ENCODE measurements at places on chromosomes 1 and 21.

DNA sequence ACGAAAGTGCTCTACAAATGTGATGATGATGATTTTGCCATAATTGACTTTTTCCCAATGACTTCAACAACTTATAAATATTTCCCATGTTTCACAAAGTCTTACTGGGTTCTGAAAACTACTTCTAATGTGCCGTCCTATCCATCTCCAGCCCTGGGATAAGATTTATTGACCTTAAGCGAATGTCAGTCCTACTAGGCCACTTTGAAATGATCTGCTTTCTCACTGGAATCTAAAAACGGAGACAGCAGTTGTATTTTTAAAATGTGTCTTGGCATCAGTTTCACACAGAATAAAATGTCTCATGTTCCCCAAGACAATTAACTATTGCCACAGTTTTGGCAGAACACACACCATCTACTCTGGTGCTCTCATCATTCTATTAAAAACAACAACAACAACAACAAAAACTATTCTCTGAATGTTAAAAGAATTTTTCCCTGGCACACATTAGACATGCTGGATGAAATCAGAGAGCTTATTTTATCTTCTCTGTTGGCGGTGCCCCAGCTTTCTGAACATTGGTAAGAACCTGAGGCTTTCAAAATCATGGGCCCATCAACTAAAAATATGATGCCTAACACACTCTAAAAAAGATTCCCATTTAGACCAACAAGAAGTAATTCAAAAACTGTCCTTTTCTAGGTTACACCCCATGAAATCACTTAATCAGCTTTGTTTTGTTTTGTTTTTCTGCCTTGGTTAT, 23.1 kb upstream of the DNASE2B start:
- peak; percentile 37 for DNase-seq

- DNase-seq, result peak; percentile 27
Measured at GRCh38 chr1:143720087-143721023, 251.4 kb downstream of the FAM72C start.

DNA sequence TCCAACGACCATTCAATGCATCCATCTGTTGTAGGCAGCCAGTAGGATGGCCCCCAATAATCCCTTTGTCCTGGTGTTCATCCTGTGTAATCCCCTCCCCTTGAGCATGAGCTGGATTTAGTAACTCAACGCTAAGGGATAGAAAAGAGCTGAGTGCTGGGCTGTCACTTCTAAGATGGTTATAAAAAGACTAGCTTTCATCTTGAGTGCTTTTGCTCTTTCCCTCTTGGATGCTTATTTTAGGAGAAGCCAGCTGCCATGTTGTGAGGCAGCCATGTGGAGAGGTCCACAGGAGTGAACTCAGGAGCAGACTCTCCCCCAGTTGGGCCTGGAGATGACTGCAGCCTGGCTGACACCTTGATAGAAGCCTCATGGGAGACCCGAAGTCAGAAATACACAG, 401.5 kb downstream of the VAV3 start:
- DNase-seq, result no peak

GRCh38 chr1:226491093-226491850, 57.3 kb upstream of the STUM start:
- DNase-seq, result no peak

DNA sequence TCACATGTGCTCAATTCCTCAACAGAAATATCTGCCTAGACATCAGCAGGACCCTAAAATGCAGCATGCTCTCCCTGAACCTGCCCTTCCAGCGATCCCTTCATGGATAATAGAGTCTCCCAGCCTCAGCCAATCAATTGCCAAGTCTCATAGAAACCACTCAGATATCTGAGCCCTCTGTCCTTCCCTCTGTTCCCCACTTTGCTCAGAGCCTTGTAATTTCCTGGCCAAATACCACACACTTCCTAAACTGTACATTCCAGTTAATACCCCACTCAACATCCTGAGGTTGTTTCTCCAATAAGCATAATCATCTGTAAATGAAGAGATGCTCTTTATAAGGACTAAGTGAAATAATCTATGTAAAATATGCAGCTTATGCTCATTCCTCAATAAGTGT, 59.3 kb upstream of the PTGFRN start:
- DNase-seq, result no peak

GRCh38 chr1:3169665-3170356, 100.8 kb downstream of the PRDM16 start:
- DNase-seq, result no peak

- DNase-seq, result no peak
Measured at GRCh38 chr1:118321840-118322239, 136.8 kb upstream of the SPAG17 start.

- DNase-seq, result peak; percentile 51
Measured at GRCh38 chr1:94542088-94542870, 720 bp upstream of the F3 start.

DNA sequence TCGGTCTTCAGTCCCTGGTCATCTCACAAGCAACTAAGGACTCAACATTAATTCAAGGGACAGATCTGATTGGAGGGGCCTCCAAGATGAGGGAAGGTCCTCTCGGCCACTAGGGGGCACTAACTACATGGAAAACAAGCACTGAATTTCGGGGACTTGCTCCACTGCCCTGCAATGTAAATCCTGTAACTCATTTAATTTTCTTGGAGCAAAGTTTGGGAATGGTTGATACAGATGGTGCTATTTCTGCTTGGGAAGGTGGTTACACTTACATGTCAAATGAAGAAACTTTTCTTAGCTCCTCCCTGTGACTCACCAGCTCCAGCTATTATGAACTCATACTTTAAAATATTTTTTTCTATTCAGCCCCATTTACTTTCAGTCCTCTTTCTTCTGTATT, 97.4 kb upstream of the KCNJ15 start:
- DNase-seq, result peak; percentile 89

DNA sequence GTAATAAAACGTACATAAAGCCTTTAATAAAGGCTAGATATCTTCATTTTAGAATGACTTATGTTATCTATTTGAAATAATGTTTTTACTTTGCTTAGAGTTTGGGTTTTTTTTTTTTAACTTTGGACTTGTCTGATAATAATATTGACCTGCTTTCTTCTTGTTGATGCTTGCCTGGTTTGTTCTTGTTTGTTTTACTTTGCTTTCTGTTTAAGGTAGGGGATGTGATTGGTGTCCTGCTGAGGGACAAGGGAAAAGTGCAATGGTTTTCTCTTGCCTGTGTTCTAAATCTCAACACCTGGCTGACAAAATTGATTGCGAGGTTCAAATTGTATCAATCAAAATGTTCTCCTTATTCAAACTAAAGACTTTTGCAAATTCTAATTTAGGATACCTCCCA, 2.2 kb upstream of the FH start:
- DNase-seq, result no peak

DNA sequence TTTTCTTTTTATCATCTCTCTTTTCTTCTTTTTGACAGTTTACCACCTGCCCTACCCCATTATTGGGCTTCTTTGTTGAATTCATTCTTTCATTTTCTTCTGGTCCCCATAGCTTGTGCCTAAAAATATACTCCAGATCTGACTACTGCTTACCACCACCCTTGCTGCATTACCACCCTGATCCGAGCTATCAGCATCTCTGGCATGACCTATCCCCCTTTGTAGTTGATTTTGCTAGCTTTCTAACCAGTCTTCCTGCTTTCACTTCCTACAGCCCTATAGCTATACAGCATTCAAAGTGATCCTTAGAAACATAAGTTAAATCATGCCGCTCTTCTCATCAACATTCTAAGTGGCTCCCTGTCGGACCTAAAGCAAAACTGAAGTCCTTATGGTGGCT, 59.4 kb upstream of the MPC2 start:
- DNase-seq, result no peak

DNA sequence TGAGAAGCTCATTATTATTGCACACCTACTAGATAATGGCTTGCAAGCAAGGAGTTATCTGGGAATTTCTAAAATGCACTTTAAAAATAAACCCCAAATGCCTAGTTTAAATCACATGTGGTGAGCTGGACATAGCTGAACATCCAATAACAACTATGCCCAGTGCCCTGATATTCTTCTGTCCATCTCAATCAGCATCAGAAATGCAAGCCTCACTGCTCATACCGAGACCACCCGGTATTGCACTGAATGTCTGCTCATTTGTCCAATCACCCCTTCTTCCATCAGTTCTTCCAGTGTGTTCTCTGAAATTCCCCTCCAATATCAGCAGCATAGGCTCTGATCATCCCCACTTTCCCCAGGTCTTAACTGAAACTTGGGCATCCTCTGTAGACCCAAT, 383.8 kb downstream of the DSCAM start:
- no peak for DNase-seq

DNA sequence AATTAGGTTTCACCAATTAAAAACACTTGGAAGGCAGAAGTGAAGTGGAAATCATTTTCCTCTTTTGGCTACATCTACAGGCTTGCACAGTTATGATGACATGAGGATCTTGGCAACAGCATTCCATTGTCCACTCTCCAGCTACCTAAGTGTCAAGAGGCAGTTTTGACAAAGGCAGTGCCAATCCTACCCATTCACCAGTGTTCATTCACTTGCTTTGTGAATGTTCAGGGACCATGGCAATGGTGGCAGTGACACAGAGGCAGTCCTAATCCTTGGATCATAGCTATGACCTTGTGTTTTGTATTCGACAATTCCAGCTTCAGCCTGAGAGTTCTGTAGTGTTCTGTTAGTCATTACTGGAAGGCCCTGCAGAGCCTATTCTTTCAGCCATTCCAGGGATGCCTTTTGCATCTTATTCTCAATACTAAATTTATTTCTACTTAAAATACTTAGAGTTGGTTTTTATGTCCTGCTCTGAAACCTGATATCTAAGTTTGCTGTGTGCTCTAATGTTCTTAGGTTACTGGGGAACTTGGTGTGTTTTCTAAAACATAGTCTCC, 36.7 kb downstream of the CRB1 start:
- DNase-seq, result no peak

GRCh38 chr21:33345751-33346238, 21.0 kb downstream of the IFNAR1 start:
- DNase-seq, result no peak

DNA sequence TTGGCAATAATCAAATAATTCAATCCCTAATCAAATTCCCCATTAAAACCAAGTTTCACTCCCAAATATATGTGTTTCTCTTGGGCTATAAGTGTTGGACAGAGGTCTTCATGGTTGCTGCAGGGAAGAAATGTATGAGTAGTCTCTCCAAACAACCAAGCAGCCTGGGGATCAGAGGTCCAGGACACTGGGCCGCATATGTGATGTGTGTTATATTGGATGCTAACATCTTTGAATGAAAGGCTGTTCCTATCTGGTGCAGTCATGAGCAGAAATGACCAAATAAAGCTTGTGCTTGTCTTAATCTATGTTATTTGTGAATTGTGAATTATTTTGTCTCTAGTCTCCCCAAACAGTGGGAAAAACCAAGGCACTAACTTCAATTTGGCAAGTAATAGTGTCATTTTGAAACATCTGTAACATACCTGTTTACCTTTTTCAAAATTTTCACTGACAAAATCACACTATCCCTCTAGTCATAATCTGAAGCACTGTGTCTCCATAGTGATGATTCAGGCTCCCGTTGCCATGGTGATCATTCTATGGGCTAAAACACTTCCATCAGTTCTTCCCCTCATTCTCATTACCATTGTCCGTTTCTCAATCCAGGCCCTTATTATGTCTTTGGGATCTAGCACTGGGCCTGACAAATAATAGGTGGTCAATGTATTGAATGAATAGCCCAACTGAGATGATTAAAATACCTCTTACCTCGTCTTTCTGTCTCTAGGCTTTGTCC, 12.5 kb upstream of the TADA1 start:
- no peak for DNase-seq

- DNase-seq, result no peak
Measured at GRCh38 chr1:114703242-114703641, 7.9 kb upstream of the AMPD1 start.

GRCh38 chr1:153368495-153368894, 6.9 kb downstream of the S100A12 start:
- no peak for DNase-seq

GRCh38 chr1:151336556-151336955, 9.3 kb upstream of the PI4KB start:
- no peak for DNase-seq

GRCh38 chr1:156656806-156657740, 15.2 kb downstream of the BCAN start:
- peak; percentile 62 for DNase-seq

DNA sequence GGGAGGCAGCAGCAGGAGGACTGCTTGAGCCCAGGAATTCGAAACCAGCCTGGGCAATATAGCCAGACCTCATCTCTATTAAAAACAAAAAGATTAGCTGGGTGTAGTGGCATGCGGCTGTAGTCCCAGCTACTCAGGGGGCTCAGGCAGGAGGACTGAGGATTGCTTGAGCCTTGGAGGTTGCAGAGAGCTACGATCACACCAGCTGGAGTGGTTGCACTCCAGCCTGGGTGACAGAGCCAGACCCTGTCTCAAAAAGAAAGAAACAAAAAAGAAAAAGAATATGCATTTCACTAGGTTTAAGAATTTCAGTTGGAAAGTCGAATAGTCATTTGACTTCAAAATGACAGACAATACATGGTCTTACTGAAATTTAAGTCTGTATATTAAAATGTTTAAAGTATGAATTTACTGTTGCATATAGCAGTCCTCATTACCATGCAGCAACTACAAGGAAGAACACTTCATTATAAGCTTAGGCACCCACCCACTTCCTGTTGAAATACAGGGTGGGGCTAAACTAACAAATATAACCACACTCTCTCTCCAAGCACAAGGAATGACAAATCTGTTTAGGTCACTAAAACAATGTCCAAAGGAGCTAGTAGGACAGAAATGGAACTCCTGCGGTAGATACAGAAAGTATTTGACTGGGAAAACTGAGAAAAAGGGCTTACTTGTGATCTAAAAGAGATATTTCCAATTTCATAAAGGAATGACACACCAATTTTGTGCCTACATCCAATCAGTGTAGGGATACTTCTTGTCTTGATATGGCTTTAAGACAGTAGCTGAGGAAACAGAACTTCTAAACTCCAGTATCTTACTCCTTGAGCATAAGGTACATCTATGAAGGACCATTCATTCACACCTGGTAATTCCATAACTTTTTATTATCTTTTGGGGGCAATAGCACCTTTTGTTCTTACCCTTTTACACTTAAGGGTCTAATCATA, 44.1 kb downstream of the GPR3 start:
- peak; percentile 58 for DNase-seq

- no peak for DNase-seq
Measured at GRCh38 chr1:89767618-89768017, 53.2 kb upstream of the LRRC8D start.

- DNase-seq, result peak; percentile 80
Measured at GRCh38 chr1:33180226-33180910, 1.5 kb downstream of the TRIM62 start.

DNA sequence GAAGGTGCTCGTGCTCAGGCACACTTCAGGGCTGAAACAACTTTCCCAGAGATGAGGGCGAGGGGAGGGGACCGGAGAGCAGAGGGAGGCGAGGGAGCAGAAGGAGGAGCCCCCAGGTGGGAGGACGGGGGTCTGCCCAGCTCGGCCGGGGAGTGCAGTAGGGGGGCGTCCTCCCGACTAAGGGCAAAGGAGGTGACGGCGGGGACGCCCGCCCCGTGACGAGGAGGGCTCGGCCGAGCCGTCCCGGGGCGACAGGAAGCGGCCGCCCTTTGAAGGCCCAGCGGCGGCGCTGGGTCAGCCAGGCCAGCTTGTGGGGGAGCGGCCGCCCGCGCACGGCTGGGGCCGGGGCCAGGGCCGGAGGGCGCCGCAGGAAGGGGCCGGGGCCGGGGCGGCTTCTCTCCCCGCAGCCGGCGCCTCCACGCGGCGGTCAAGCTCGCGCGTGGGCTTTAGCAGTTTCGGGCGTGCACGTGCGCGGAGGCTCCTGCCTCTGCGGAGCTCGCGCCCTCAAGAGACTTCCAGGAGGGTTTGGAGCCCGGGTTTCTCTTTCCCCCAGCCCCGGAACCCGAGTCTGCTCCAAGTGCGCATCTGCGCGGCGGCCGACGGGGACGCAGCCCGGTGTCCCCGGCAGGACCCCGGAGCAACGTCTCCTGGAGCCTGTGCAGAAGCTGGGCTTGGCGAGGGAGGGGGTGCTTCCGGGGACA, 100.8 kb upstream of the SLC45A1 start:
- DNase-seq, result no peak
